ENCODE measurements at places on chromosomes 1 and 21. TPM values are rescaled to one million over a fixed set of nuclear protein-coding genes. Genes with fewer than 3 reads are reported as not detected.

GRCh38 chr21:33157303-33157702 lies 72.4 kb upstream of the IFNAR2 start:
- peak; percentile 60 for DNase-seq
- no peaks in the 10 kb centered on the region for H3K36me3 ChIP-seq
- no peak overlapping the region for H3K27ac ChIP-seq
- H3K27me3 ChIP-seq, result no peaks in the 10 kb centered on the region

- peaks cover 64% of the 10 kb centered on the region for H3K4me1 ChIP-seq
- no peaks in the 10 kb centered on the region for H3K27me3 ChIP-seq
- peak overlapping the region; percentile 91 for H3K27ac ChIP-seq
- H3K36me3 ChIP-seq, result no peaks in the 10 kb centered on the region
- no peak overlapping the region for H3K4me3 ChIP-seq
- DNase-seq, result no peak
Observed at GRCh38 chr1:206098242-206098919, 18.8 kb downstream of the AVPR1B start.

The S100A1 gene
- total RNA-seq, result 2.2 TPM

DNA sequence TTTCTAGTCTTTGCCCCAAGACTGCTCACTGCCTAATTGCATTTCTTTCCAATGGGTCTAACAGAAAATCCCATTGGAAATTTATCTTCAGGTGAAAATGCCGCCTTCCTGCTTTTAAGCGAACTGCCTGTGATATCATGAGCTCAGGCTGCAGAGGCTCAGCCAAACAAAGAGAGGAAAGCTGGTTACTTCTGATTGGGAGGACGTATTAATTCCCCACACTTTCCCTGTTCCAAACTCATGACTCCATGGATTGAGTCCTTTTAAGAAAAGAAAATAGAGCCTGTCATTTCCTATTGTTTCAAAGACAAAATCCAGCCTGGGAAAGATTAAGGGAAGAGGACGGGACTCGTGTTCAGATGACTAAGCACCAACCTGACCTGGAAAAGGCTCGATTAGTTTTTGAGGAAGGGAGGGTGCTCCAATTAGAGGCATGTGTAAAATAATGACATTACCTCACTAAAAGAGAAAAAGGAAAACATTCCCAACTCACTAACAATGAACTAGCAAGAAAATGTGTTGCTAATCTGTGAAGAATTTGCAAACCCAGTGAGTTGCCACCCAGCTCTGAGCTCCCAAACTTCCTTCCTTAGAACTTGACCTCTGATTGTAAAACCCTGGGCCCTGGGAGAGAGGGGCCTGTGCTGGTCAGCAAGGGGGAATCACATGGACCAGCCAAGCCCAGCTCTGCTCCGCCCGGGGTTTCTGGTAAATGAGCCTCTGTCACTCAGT lies 61.2 kb downstream of the TCP10L start:
- H3K27me3 ChIP-seq, result no peaks in the 10 kb centered on the region
- H3K4me1 ChIP-seq, result no peaks in the 10 kb centered on the region
- H3K36me3 ChIP-seq, result no peaks in the 10 kb centered on the region
- DNase-seq, result no peak

DNA sequence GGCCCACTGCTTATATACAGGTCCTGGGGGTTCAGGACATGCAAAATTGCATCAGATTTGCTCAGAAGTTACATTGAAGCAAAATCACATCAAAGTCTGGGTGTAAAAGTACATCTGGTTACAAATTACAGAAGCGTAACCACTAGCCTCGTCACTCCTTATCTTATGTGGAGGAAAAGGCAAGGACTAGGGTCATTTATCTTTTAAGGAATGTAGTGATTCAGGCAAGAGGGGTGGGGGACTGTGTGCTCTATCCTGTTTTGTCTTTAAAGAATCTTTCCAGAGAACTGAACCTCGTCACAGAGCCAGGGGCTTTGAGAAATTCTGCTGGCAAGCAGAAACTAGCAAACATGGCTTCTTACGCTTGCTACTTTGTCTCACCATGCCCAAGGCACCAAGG lies 61.1 kb upstream of the RAB4A start:
- DNase-seq, result peak; percentile 99
- H3K4me1 ChIP-seq, result peaks cover 13% of the 10 kb centered on the region

DNA sequence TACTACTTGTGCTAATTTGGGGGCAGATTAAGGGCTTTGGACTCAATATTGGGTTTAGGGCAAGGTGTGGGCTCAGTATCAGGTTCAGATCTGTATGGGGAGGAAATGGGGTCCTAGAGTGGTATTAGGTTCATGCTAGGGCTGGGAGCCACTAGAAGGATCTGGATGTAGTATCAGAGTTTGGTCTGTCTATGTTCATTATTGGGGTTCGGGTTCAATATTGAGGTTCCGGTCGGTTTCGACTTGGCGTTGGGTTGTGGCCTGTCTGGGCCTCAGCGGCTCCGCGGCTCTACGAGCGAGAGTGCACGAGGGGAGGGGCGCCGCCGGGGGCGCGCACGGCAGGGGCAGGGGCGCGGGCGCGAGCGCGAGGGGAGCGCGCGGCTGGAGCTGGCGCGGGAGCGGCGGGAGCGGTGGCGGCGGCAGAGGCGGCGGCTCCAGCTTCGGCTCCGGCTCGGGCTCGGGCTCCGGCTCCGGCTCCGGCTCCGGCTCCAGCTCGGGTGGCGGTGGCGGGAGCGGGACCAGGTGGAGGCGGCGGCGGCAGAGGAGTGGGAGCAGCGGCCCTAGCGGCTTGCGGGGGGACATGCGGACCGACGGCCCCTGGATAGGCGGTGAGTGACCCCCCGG lies at the start of gene PTPRF:
Gene PTPRF (plus strand): TSS at position 401 of the 624 bp plus-strand sequence. CDS start 14,193 bp downstream, outside the sequence.
- H3K4me1 ChIP-seq, result peaks cover 17% of the 10 kb centered on the region
- no peaks in the 10 kb centered on the region for H3K27me3 ChIP-seq
- no peak within 1 kb of the TSS for H3K27ac ChIP-seq
- peak; percentile 65 for DNase-seq

DNA sequence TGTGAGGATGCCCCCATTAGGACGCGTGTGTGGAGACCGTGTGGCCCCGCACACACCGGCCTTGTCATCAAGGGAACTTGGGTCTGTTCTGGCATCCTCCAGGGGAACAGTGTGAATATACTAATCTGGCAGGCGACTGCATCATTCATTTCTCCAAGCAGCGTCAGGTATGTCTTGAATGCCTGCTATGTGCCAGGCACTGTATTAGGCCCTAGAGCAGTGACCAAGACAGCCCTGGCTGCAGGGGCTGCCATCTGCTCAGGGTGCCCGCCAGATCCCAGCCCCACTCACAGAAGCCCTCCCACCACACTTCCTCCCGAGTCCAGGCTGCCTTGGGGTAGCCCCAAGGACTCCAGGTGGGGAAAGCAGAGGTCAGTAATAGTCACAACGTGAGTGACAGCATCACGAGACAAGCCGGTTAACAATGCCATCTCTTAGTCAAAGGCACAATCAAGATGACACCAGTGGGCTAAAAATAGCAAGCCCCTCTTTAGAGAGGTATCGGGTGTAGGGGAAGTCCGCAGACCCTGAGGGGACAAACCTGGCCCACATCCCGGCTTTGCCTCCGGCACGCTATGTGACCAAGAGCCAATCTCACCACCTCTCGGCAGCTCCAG lies 7.5 kb upstream of the LAPTM5 start:
- H3K4me1 ChIP-seq, result peaks cover 12% of the 10 kb centered on the region
- H3K27me3 ChIP-seq, result no peaks in the 10 kb centered on the region
- H3K27ac ChIP-seq, result no peak overlapping the region
- no peak overlapping the region for H3K4me3 ChIP-seq
- no peaks in the 10 kb centered on the region for H3K36me3 ChIP-seq

- no peaks in the 10 kb centered on the region for H3K36me3 ChIP-seq
- no peaks in the 10 kb centered on the region for H3K27me3 ChIP-seq
- no peak overlapping the region for H3K4me3 ChIP-seq
Observed at GRCh38 chr1:113813218-113813617, 942 bp upstream of the RSBN1 start.

The JAM2 gene
- total RNA-seq, result 0.63 TPM
